CD4-positive, alpha-beta T cell treated with Interleukin-4 for 1 hour (primary cell): ENCODE measurements at places on chromosomes 2 and 18.

DNA sequence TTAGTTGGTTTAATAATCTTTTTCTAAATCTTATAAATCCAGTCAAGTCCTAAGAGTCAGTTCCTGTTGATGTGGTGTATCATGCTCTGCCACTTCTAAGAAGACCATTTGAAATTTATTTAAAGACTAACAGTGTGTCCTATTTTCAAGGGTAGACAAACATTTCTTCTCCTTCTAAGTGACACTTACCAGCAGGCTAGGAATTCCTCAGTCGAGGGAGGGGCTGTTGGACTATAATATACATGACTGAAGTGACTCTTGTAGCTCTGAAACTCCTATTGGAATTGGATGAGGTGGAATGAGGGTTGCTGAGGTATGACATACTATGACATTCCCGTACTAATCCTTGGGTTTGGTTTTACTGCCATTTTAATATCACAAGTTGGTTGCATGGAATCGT is 30.6 kb downstream of the ITGB6 start:
- DNase-seq, result no peak

GRCh38 chr18:75280427-75281280 is 70.1 kb downstream of the TSHZ1 start:
- no peak for DNase-seq

- DNase-seq, result no peak
Measured at GRCh38 chr2:191246820-191247380, 1.7 kb downstream of the MYO1B start.

DNA sequence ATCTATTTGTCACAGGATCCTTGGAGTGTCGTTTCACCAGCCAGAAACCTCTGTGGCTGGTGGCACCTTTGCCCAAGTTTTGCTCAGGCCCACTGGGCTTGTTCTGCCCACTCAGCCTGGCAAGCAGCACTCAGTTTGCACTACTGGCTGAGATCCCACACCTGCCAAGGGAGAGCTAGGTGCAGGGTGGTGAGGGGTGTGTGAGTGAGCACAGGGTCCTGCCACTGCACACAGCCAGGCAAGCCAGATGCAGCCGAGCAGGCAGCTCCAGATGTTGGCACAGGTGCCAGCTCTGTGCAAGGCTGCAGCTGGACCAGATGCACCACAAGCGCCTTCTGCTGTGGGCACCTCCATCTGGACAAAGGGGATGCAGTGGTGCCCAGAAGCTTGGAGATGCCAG is 281.7 kb upstream of the UBE2E3 start:
- DNase-seq, result no peak

DNA sequence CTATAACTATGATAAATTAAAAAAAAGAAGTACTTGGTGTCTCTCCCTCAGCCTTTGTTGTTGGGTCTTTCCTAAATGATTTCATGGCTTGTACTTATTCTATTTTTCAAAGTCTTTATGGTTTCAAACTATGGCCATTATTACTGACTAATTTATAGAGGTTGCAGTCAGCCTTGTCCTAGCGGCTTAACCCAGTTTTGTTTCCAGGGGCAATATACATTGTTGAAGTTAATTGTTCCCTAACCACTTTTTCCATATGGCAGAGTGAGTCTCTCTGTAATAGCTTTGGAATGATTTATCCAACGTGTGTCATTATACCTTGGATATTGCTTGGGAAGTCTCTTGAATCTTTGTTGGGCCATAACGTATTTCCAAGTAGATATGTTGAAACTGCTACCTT is 408.8 kb downstream of the HRH4 start:
- no peak for DNase-seq

- DNase-seq, result no peak
Measured at GRCh38 chr2:169049142-169049541, 18.0 kb upstream of the ABCB11 start.

DNA sequence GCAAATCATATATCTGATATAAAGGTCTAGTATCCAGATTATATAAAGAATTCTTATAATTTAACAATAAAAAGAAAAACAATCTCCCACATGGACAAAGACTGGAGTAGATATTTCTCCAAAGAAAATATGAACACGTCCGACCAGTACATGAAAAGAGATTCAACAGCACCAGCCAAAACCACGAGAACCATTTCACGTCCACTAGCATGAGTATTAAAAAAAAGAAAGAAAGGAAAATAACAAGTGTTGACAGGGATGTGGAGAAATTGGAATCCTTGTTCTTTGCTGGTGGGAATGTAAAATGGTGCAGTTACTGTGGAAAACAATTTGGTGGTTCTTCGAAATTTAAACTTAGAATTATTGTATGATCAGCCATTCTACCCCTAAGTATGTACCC is 432.7 kb upstream of the TRIB2 start:
- no peak for DNase-seq

GRCh38 chr2:203510256-203510940 is 24.7 kb downstream of the RAPH1 start:
- no peak for DNase-seq

DNA sequence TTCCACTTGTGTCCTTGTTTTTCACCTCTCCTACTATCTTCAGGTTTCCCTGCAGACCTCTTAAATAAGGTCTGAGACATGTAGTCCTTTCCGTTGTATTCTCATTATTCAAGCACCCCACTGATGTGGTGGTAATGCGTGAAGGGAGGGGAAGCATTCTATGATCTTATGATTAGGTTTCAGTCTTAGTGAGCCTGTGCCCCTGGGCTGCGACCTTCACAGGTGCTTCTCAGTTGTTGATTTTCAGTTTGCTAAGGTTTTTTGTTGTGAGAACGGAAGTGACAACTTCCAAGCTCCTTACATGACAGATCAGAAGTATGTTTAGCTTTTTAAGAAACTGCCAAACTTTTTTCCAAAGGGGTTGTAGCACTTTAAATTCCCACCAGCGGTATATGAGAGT is 41.3 kb downstream of the VPS54 start:
- DNase-seq, result no peak

DNA sequence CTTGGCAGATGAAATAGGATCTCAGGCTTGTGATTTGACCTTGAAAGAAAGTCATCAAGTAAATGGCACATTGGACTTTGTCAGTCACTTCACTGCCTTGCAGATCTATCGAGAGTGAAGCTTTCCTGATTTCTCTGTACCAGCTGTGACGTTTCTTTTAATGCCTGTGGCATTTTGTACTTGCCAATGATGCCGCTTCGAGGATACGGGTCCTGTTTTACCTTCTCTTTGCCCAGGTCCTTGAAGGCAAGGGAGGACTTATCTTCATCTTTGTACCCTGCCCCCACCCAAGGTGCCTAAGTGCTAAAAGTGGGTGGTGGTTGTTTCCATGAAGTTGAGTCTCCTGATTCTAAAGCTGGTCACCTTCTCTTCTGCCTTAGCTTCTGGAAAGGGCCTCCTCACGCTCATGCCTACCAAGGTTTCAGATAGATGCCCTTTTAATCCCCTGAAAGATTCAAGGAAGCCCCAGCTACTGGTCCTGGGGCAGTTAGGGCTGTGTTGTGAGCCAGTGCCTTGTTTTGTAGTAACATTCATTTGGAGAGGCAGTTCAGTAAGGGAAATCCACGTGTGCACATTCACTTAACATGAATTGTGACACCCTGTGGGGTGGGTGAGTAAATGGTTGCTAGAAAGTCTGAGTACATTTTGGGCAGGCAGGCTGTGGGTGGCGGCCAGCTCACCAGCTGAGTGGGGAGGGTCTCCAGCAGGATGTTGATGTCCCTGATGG is 6.1 kb downstream of the LBH start:
- DNase-seq, result no peak

DNA sequence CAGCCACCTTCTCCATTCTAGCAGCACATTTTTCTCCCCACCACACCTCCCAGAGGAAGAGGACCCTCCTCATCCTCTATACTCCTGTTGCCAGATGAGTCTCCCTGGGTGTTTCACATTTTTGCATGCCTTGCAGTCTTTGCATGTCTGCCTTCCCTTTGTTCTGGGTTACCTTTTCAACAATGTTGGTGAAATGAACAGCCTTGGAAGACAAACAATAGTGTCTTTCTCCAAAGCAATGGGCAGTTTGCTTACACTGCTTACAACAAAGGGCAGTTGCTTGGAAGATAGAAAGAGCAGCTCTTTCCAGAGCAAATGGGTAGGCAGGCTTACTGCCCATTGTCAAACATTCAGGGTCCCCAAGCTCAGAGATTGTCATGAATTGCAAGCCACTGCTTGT is 14.5 kb upstream of the SEH1L start:
- DNase-seq, result no peak

DNA sequence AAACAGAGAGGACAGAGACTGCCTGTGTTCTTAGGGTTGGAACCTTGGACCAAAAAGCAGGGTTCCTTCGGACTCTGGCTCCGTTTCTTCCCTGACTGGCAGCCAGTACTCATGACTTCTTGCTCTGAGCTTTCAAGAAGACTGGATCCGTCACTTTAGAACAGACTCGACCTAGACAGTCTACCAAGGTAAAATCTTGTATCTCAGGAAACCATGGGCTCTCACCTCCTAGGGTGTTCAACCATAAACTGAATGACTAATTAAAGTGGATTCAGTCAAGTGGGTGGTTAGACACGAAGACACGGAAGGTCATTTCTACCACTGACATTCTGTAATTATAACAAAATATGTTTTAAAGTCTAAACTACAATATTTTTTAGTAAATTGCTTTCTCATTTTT is 153.8 kb upstream of the SLC39A10 start:
- peak; percentile 20 for DNase-seq

DNA sequence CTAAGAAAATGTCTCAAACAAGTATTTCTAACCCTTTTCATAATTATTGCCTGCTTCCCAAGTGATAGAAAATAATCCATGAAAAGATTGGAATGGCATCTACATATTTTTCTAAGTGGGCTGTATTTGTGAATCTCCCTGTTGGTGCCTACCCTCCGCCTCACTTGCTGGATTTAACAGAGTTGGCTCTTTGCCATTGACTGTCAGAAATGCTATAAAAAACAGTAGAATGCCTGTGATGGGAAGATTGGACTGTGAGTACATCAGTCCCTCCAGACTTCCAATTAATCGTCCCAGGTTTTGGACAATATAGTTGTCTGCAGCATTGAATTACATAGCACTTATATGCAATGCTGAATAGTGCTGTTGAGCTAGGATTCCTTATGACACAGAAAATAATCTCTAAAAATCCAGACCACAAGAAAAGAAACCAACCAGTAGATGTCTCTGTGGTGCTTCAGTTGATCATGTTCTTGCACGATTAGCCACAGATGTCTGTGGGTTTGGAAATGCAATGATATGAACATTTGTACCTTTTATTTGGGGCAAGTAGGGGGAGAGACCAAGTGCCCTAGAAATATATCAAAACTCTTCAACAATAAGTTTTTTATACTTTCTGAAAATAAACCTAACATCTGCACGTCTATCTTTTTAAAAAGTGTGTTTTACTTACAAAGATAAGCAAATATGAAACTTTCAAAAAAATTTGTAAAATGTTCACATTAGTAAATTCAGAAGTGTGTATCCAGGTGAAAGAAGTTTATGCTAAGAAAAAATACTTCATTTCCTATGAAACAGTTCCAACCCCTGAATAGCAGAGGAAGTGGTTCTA is 88.5 kb downstream of the DYNAP start:
- DNase-seq, result no peak

DNA sequence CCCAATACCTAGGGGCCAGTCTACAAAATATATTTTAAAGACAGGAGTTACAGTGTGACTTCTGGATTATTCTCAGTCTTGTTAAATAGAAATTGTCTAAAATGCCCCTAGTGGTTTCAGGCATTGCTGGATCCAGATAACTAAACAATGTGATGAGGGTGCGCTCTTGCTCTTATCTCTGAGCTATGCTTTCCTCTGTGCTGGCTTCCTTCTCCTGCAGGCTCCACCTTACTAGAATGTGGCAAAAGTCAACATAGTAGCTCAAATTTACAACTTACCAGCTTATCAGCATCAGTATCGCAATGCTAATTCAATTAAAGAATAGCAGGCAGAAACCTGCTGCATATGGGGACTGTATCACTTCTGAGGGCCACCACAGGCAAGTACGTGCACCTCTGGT is 61.3 kb upstream of the RNU4ATAC start:
- DNase-seq, result no peak

GRCh38 chr2:210442457-210442856 is 34.1 kb downstream of the LANCL1 start:
- DNase-seq, result no peak

GRCh38 chr2:6814312-6814711 is 51.4 kb downstream of the CMPK2 start:
- no peak for DNase-seq

GRCh38 chr18:23183411-23184150 is 48.3 kb downstream of the CABLES1 start:
- no peak for DNase-seq

DNA sequence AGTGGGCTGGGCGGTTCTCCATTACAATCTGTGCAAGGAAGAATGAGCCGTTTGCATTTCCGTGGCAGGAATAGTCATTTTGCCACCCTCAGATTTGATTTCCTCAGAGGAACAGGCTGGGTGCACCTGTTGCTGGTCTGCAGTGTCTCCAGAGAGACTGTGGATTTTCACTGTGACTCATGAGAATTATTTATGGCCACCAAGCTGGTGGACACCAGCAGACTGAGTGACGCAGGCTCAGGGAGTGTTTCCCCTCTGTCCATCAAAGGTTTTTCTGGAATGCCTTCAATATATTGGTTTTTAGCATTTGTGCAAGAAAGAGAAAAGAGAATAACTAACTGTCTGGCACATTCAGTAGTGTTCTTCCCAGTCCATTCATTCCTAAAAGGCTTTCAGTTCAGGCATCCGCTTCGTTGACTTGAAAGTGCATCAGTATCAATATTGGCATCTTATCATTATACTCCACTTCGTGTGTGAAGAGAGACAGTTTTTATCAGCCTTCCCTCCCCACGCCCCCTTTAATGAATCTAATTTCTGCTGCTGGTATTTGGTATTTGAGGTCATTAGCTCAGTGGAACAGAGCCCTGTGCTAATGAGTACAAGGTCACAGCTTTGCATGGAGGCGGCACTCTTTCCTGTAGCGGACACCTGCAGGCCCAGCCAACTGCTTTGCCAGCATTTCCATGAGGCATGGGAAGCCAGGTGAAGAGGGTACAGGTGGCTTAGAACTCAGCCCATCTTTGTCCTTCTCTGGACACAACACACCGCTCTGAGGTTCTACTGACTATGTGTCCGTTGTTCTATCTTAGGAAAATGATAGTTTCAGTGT is 39.9 kb downstream of the PRKCE start:
- DNase-seq, result no peak

DNA sequence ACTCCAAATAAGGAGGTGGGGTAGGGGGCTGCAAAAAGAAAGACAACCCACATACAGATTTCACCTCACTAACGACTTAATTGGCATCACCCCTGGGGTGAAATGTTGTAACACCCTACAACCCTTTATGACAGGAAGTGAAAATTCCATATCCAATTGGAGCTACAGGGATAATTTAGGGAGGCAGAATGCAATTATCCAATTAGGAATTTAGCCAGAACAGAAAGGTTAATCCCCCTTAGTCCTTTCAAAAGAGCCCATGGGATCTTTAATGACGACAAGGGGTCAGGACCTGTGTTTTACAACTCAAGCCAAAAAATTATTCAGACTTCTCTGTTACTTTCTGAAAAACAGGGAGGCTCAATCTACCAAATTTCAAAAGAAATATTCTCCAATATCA is 1027.1 kb downstream of the TMEM182 start:
- no peak for DNase-seq

DNA sequence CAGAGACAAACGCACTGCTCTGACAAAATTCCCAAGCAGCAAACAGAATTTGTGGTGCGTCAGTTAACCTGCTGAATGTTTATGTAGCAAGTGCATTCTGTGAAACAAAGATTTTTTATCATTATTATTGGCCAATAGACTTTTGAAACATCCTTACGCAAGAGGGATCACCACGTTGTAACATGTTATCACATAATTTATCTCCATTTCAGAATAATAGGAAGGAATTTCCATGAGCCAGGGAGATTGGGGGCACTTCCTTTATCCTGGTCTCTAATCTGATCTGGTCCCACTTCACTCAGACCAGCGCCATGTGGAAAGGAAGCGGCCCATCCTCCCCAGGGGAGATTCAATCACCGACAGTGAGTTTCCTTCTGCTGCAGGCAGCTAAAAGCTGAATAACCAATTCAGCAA is 166.1 kb downstream of the PID1 start:
- DNase-seq, result no peak
